ENCODE measurements at places on chromosomes 3 and 15.
A peak's percentile ranks its signal among the peaks of the same experiment; 100 is the strongest.

GRCh38 chr15:57320631-57321220 lies 55.6 kb upstream of the CGNL1 start:
- DNase-seq, result no peak

GRCh38 chr3:37945807-37946530 lies 44.6 kb upstream of the VILL start:
- no peak for DNase-seq

DNA sequence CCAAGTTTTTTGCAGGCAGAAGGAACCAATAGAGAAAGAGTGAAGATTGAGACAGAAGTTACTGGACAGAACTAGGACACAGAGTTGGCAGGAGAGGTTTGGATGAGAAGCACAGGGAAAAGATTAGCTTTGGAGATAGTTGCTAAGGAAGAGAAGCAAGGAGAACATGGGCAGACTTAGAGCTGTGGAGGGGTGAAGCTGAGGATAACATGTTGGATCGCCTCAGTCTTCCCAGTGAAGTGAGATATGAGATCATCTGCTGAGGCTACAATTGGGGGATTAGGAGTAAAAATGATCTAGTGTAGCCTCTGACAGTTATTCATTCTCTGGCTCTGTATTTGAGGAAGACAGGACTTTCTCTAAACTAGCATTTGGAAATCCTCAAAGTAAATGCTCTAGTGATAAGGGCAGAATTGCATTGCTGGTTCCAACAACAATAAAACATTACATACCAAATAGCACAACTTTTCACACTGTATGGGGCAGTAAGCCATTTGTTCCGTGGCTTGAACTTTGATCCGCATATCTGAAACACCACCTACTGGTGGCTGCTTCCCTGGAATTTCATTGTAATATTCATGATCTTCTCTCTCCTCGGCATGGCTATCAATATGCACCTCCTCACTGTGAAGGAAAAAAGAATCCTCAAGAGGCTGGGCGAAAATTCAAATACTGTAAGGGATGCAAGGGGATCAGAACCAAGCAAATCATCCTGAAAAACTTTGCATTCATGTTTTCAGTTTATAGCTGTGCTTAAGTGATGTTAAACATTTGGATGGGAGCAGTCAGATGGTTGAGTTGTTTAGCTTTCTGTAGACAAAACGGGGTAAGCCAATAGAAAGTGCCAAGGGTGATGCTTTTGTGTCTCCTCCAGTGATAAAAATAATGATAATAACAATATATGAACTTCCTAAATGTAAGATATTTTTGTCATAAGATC lies 22.2 kb upstream of the EID1 start:
- no peak for DNase-seq

DNA sequence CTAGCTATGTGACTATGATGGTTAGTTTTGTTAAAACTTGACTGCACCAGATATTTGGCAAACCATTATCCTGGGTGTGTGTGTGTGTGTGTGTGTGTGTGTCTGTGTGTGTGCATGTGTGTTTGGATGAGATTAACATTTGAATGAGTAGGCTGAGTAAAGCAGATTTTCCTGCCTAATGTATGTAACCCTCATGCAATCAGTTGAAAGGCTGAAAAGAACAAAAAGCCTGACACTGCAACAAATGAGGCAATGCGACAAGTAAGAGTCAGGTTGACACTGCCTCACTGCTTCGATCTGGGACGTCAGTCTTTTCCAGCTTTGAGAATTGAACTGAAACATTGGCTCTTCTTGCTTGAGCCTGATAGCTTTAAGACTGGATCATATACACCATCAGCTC lies 643.0 kb downstream of the NAALADL2 start:
- no peak for DNase-seq

DNA sequence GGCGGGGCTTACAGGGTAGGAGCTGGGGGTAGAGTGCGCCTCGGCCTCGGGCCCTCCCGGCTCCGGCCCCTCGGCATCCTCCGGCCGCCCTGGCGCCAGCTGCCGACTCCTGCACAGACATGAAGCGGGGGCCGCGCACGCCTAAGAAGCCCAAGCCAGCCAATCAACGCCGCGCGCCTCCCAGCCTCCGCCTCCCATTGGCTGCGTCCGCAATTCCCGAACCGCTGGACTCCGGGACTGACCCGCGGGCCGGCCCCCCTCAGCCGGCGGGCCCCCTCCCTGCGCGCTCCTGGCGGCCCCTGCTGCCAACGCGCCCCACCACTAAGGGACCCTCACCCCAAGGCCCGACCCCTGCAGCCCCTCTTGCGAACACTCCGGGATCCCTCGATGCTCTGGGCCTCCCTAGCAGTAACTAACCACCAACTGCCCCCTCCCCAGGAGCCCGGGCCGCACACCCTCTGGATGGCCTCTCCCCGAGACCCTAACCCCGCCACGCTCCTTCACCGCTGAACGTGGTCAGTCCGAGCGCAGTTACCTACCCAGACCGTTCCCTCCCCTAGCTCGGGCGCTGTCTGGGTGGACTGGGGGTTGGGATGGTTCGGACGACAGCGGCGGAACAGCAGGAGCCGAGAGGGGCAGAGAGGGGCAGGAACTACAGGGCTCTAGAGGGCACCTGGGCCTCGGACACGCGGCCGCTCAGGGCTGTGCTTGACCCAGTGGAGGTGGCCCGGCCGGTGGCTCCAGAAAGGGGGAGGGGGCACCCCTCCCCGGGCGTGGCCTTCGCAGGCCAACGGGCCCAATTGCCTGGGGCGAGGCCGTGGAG lies 5.0 kb downstream of the GATA2 start:
- DNase-seq, result peak; percentile 35

DNA sequence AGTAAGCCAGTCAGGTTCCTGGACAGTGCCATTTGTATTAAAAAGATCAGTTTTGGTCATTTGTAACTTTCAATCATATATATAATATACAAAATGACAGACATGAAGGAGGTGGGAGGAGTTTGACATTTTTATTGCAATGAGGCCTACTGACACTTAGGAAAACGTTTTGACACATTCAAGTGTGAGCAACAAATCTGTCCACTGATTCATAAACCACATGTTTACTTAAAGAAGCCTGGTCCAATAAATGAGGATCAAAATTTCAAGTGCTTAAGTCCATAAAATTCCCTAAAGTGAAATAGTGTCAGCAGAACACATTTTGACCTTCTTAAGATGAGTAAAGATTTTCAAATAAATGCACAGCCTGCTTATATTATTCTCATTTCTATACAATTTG lies 137.3 kb downstream of the MECOM start:
- DNase-seq, result no peak

DNA sequence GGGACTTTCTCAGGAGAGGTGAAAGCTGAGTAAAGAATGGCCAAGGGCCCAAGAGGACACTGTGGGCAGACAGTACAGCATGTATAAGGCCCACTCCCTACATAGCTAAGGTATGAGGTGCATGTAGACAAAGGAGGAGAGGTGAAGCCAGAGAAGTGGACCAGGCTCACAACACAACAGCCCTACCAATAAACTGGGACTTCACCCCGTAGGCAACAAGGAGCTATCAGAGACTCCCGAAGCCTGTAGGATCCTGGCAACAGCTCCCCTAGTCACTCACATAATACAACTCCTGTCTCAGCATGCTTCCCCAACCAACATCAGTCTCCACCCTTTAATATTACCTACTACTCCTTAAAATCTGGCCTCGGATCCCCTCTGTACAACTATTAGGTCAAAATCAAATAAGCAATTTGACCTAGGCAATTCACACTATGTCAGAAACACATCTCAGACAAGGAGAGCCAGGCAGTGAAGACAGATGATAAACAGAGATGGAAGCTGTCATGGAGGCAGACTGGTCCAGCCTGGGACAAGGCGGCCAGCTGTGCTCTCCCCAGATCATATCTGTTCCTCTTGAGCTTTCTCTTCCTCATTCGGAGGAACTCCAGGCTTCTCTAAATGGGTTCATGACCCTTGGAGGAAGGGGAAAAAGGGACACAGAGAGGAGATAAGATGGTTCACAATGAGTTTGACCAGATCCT lies 1.4 kb downstream of the XXYLT1 start:
- no peak for DNase-seq

GRCh38 chr3:188948281-188948996 lies 223.3 kb upstream of the TPRG1 start:
- DNase-seq, result no peak

GRCh38 chr3:141578202-141578973 lies 91.6 kb downstream of the RASA2 start:
- DNase-seq, result no peak

DNA sequence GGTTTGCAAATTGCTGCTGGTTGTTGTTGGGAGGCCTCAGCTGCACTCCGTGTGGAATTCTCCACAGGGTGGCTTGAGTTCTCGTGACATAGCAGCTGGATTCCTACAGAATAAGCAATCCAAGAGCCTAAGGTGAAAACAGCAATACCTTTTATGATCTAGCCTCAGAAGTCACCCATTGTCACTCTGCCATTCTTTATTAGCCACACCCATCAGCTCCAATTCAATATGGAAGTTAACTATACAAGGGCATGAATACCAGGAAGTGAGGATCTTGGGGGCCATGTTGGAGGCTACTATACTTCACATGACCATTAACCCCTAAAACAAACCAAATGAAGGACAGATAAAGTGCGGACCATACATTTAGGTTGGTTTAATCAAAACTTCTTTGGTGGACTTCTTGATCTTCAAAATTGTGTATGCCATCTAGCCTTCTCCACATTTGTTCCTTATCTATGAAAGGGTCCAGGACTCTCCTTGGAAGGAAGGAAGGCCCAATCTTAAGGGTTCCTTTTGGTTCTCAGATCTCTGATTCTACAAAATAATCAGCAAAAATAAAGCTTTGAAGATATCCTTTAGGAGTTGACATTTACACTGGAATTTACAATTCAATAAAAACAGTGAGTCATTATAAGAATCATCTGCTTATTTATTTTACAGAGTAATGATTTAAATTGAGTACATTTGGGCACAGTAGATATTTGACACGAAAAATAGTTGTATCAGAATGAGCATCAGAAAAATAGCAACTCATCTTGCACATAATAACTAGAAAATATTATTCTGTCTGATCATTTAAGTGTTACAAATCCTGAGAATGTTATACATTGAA lies 21.5 kb downstream of the CIAO2A start:
- no peak for DNase-seq

- no peak for DNase-seq
Observed at GRCh38 chr15:41501191-41501917, 7.7 kb downstream of the ITPKA start.

GRCh38 chr3:63740116-63740515 lies 79.0 kb upstream of the C3orf49 start:
- no peak for DNase-seq

DNA sequence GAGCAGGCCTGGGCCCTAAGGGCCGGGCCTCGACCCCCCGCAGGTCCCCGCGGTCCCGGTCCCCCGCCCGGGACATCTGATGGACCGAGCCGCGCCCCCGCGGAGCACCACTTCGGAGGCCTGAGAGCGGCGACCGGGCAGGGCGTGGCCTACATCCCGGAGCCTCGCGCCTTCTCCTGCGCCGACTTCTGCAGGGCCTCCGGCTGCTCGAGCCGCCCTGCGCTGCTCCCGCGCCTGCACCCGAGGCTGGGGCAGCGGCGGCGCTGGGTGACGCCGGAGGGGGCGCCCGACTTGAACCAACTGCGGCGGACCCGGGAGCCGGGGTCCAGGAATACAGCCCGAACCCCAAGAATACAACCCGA lies 14.9 kb upstream of the GP9 start:
- DNase-seq, result peak; percentile 44

GRCh38 chr3:56611364-56611763 lies 54.4 kb downstream of the CCDC66 start:
- no peak for DNase-seq

GRCh38 chr3:58241306-58242044 lies 3.9 kb downstream of the ABHD6 start:
- no peak for DNase-seq

- no peak for DNase-seq
Observed at GRCh38 chr3:111605018-111605417, 9.9 kb upstream of the ZBED2 start.

DNA sequence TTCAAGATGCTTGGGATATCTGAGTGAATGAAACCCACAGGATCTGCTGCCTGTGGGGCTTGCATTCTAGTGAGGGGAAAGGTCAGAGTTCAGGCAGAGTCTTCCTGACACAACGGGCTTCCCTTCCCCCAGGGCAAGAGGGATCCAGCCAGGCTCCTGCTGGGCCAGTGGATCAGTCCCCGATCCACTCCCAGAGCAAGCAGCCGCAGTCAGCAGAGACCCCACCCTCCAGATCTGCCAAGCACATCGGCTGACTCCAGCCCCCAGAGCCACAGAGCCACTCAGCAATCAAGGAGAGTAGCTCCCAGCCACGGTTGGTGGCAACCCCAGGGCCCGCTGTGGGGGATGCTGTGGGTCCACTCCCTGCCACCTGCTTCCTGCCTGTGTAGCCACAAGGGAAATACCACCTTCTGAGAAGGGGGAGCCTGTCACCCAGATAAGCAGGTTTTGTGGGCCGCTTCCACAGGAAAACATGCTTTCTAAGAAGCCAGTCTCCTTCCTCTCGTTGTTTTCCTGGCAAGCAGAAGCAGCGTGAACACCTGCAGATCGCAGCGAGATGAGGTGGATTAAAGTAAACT lies 44.9 kb downstream of the CPN2 start:
- DNase-seq, result no peak

- no peak for DNase-seq
Observed at GRCh38 chr15:67549736-67550135, 7.2 kb downstream of the MAP2K5 start.

DNA sequence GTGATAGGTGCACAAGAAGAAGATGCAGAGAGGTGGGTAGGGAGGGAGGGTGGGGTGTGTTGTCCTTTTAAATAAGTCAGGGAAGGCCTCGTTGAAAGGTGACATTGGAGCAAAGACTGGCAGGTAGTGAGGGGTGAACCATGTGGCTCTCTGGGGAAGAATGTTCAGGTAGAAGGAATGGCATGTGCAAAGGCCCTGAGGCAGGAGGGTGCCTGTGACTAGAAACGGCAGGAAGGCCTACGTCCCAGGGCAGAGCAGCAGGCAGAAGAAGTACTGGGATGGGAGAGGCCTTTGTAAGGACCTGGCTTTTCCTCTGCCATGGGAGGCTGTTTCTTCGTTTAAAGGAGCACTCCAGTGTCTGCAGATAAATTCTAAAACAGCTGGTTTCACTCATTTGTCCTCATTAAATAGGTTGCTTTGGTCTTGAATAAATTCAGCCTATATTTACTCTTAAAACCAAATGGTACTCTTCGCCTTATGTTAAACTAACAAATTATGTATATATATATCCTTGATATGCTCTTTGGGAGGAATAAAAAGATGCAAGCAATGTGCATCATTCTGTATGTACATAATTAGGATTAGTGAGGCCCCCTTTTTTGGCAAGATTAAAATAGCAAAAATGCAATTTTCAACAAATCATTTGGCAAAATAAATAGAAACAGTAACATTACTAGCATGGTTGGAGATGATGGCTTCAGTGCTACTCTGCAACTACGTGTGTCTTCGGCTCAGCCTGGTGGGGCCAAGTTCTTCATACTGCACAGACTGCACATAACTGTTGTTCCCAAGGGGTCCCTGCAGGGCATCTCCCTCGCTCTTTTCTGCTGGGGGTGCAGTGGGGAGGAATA lies 151.4 kb downstream of the KLF13 start:
- no peak for DNase-seq

DNA sequence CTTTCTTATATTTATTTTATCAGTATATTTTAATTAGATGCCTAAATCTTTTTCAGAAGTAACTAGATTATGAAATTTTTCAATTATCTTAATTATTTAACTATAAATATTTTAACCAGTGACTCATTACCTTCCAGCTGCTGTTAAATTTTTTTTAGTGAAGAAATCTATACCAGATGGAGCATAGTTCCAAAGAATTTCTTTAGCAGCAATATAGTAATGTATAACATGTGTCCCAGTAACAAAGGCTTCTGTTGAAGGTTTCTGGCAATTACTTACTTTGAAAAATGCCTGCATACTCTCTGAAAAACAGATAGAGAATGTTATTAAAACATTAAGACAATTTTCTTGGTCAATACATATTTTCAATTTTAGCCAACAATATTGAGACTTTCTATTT lies 45.1 kb upstream of the CP start:
- no peak for DNase-seq

All from stimulated activated CD8-positive, alpha-beta memory T cell treated with anti-CD3 and anti-CD28 coated beads, Interleukin-2, amount 100 ng/mL, for 48 hours (primary cell).